ENCODE measurements at places on chromosomes 1 and 21. TPM values are rescaled to one million over a fixed set of nuclear protein-coding genes. Genes with fewer than 3 reads are reported as not detected.

The NECTIN4 gene
- 1.4 TPM for total RNA-seq

The TEX38 gene
- total RNA-seq = not detected

The MGST3 gene
- 95.1 TPM for total RNA-seq

The MRPL39 gene
- total RNA-seq = 51.9 TPM

- peak; percentile 3 for DNase-seq
Measured at GRCh38 chr1:163561580-163562295, 240.0 kb downstream of the NUF2 start.
